ENCODE measurements at places on chromosomes 2 and 18.

DNA sequence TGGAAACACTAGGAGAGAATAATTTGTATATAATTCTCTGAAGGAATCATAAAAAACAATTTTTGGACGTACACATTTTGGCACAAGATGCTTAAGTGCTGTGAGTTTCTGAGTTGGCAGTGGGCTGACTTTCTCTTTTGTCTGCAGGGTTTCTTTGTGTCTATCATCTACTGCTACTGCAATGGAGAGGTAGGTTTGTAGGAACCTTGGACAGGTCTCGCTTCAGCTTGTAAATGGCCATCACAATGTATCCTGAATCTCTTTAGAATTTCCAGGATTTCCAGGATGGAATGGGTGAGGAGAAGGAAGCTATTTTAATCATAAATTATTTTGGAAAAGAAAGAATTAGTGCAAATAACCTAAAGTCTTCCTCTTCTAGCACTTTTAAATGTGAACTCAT lies 83.9 kb downstream of the PTH2R start:
- DNase-seq = no peak

DNA sequence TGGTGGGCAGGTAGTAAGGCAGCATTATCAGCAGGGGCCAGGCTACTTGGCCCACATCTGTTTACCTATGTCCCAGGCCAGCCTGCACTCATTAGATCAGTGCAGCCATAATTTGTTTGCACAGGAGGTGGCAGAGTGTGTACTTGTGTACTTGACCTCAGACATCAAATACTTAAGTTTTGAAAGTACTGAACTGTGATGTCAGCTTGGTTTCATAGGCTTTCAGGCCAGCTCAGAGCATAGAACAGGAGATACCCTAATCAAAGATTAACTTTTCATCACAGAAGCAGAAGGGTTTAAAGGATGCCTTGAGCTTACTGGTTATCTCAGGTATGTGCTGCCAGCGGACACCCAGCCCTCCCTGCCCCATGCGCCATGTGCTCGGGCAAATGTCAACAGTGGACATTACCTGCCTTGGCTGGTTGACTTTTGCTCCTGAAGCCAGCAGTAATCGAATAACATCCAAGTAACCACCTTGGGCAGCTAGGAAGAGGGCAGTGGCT lies 33.2 kb downstream of the ANKRD29 start:
- no peak for DNase-seq

DNA sequence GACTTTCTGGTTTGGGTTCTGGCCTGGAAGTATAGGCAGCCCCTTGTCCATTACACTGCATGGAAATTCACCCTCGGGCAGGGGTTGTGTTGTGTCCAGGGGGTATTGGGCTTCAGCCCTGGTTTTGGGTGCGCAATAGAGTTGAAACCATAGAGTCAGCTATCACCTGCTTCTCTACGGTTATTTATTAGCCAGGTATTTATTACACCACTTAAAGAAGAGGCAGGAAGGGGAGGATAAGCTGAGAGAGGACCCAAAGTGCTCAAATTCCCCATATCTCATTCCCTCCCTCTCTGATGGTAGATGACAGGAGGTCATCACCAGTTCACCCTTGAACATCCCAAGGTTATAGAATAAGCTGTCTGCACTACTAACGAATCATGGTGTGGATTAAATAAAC lies 133.4 kb downstream of the HRH4 start:
- no peak for DNase-seq

- peak; percentile 1 for DNase-seq
Measured at GRCh38 chr18:5370332-5370731, 74.8 kb upstream of the ZBTB14 start.

DNA sequence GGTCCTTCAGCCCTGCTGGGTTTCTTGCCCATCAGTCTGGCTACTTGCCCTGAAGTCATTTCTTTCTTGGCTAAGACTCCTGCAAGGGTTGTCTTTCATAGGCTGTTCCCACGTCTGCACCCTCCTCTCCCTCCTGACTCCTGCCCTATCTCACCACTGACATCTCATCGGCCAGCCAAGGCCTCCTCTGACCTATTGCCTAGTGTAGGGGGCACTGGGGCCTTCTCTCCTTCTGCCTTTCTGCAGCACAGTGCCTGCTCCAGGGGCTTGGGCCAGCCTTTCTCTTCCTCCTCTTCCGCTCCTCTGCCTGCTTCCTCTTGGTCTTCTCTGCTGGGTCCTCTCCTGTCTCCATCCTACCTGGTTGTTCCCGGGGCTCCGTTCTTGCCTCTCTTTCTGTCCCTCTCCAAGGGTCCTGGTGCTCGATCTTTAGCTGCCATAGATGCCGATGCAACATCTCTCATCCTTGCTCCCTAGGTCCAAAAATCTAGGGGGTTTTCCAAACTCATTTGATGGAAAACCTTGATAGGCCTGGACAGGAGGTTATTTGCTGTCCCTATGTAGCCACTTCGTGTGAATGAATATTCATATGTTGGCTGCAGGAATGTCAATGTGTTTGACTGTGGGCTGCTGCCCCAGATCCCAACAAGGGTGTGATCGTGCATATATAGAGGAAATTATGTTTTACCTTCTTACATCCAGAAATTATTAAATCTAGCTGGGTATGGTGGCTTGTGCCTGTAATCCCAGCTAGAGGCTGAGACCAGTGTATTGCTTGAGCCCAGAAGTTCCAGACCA lies 9.7 kb upstream of the NT5DC4 start:
- DNase-seq = no peak

DNA sequence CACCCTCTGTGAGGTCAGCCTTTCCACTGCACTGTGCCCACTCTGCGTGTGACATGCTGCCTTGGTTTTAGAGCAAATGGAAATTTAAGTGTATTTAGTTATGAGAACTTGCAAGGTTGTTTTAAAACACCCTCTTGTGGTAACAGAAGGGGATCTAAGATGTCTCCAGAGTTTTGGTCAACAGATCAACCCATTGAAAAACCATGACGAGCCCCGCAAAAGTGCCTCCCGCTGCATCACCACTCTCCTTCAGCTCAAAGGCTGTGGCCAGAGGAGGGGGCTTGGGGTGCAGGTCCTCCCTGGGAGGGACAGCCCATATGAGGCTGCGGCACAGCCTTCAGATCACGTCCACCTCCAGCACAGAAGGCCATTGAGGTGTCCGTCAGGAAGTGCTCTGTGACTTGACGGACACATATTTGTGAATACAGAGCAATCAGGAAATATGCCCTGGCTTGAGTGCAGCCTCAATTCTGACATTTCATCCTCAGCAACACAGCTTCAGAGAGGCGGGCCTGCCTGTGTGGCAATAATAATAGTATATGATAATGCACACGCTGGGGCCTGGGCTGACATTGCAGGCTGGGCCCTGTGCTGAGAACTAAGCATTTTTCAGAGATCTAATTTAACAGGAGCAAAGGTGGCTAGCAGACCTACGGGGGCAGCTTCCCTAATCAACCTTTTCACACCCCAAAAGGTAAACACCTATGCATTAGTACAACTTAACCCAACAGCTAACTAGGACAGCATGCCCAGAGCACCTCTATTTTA lies 213.9 kb downstream of the ANAPC1 start:
- DNase-seq = no peak

DNA sequence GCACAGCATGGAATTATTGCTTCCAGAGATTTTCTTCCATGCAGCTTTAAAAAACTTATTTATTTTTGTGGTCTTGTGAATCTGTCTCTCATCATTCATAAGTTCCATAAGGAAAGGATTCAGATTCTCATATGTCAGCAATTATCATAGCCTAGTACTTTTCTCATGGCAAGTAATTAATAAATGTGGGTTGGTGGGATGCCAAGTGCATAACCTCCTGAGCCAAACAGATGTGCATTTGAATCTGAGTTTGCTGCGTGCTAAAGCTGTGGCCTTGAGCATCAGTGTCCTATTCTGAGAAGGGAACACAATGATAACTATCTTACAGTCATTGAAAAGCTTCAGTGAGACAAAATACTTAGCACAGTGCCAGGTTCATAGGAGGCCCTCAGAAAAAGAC lies 331.9 kb downstream of the PDE11A start:
- peak; percentile 56 for DNase-seq

GRCh38 chr2:152718909-152719645 lies 657 bp downstream of the ARL6IP6 start:
- peak; percentile 14 for DNase-seq

- no peak for DNase-seq
Measured at GRCh38 chr2:148167241-148167766, 146.4 kb downstream of the MBD5 start.

DNA sequence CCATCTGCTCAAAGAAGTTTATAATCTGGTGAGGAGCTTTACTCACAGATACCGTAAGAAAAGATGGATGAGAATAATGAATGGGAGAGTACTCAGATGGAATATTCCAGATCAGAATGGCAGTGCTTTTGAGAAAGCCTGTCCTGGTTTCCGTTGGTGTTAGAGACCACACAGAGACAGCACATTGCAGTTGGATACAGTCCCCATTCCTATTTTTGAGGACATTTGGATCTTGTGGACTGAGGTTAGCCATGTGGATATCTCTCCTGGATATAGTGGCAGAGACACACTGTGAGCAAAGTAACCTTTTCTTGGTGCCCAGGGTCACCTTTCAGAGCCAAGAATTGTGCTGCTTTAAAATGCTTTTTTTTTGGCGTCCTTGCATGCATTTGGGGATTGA lies 63.7 kb downstream of the TANC1 start:
- DNase-seq = no peak

DNA sequence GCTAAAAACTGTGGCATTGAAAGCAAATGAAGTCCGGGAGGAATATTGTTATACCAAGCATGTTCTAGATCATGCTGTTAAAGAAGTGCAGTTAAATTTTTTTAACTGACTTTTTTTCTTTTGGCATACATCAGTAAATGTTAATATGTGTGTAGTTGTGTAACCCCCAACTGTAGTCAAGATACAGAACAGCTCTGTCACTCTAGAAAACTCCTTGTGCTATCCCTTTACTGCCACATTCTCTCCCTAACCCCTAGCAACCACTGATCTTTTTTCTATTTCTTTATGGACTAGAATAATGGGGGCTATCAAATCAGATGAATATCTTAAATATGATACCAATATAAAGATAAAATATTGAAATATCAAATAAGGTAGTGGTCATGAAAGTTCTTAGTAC lies 46.4 kb downstream of the LCLAT1 start:
- DNase-seq = no peak

- no peak for DNase-seq
Measured at GRCh38 chr2:21333684-21334083, 209.9 kb downstream of the TDRD15 start.

DNA sequence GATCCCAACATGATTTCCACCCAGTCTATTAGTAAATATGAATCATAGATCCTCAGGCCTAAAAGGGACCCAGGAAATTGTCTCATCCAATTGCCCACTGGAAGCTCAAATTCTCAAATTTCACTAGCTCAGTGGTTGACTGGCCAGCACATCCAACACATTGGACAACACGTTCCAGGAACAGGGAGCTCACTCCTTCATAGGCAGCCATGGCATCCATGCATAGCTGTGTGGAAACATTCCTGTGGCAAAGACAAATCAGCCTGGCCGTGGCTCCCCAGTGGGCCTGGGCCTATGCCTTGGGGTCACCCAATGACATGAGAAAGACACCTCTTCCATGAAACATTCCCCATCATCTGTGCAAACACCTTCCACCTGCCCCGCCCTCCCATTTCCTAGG lies 261.1 kb downstream of the ANAPC1 start:
- DNase-seq = no peak

GRCh38 chr18:3209859-3210569 lies 9.8 kb downstream of the MYOM1 start:
- no peak for DNase-seq

DNA sequence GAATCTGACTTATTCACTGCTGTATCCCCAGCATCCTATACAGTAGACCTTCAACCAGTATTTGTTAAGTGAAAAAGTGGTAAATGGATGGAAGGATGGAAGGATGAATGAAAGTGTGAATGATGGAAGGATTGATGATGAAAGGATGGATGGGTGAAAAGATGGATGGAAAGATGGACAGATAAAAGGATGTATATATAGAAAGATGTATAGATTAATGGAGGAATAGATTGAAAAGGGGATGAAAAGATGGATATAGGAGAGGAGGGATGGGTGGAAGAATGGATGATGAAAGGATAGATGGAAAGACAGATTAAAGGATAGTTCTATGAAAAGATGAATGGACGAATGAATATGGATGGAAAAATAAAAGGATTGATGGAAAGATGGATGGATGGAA lies 50.0 kb downstream of the PSD4 start:
- DNase-seq = no peak

- DNase-seq = peak; percentile 43
Measured at GRCh38 chr2:219073413-219074129, 12.8 kb upstream of the IHH start.

- DNase-seq = no peak
Measured at GRCh38 chr18:7953095-7953958, 386.2 kb downstream of the PTPRM start.

DNA sequence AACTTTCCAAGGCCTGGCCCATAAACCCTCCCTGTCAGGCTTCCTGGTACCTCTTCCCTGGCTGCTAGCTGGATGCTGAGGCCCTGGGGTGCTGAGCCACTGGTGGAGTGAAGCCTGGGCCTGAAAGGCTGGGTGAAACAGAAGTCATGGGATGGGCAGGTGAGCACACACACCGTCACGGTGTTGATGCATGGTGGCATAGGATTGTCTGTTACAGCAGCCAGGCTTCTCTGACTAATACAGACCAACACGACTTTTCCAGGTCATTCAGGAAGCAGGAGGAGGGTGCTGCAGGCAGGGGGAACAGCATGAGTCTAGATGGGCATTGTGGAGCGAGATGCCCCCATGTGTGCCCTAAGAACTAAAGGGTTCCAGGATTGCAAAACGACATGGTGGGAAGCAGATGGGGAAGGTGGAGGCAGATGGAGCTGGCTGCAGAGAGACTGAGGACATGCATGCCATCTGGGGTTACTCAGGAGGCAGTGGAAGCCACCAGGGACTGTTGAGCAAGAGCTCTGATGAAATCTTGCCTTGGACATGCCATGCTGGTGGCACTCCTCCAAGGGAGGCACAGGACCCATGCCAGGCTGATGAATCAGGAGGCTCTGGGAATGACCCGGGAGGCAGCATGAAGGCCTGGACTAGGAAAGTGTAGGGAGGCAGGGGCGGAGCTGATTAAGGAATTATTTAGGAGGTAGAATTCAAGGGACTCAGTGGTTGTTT lies 480.9 kb downstream of the TSN start:
- peak; percentile 24 for DNase-seq

DNA sequence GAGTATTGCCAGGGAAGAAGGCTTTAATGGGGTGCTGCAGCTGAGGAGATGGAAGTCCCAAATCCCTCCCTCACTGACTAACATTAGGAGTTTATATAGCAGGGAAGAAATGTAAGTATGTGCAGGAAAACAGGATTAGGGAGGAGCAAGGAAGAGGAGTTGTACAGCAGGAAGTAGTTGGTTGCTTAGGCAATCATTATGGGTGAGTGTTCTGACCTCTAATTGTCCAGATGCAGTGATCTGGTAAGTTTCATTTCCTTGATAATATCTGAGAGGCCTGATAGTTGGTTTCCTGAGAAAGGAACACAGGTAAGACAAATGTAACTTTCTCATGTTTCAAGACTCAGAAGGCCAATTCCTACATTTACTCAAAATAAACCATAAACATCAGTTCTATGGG lies 331.9 kb upstream of the GULP1 start:
- no peak for DNase-seq

GRCh38 chr2:231707625-231707926 lies 749 bp upstream of the PTMA start:
- peak; percentile 48 for DNase-seq
